PC-9 (cell line): ENCODE measurements at places on chromosomes 5 and 9. TPM values are rescaled to one million over a fixed set of nuclear protein-coding genes. Genes with fewer than 3 reads are reported as not detected.
A peak's percentile ranks its signal among the peaks of the same experiment; 100 is the strongest.

The RGS7BP gene
- total RNA-seq = not detected in 2 replicates

The CDH9 gene
- total RNA-seq = not detected in 2 replicates

The KCNIP1 gene
- not detected in 2 replicates for total RNA-seq

The TMEM161B gene
- total RNA-seq = 17.3 and 24.8 TPM in 2 replicates

The SYNPO gene
- 1.8 and 2.0 TPM in 2 replicates for total RNA-seq

The SPATA31A6 gene
- not detected in 2 replicates for total RNA-seq

The PPP3R2 gene
- total RNA-seq = not detected in 2 replicates

The IGFBPL1 gene
- not detected in 2 replicates for total RNA-seq

The SPATA31E1 gene
- total RNA-seq = not detected in 2 replicates

The EFCAB9 gene
- not detected in 2 replicates for total RNA-seq

The FGD3 gene
- total RNA-seq = 84.9 and 89.0 TPM in 2 replicates

- DNase-seq = peak; percentile 81
These were observed 81.2 kb upstream of the CCDC112 start for GRCh38 chr5:115377468-115378217.

DNA sequence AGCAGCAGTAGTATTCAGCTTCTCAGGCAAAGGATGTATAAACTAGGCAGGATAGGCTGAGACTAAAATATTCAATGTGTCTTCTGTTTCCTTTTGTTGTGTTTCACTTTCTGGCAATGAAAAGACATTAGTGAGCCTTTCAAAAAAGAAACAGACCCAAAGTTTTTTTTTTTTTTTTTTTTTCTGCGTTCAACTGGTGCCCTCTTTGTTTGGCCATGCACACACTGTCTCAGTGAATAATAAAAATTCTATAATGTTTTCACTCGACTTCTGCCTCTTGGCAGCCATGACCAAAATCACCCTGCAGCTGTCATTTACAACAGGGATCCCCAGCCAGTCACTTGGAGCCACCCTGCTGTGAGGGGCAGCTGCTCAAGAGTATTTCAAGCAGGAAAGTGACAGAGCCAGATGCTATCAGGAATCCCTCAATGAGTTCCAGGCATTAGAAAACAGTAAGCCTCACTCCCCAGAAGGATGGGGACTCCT is 44.0 kb upstream of the MAN2A1 start:
- no peak for DNase-seq

GRCh38 chr5:175700991-175701390 is 43.1 kb downstream of the HRH2 start:
- no peak for DNase-seq

- DNase-seq = no peak
These were observed 32.3 kb downstream of the TGFBR1 start for GRCh38 chr9:99137225-99137624.

GRCh38 chr9:14515049-14515448 is 178.2 kb downstream of the ZDHHC21 start:
- no peak for DNase-seq

DNA sequence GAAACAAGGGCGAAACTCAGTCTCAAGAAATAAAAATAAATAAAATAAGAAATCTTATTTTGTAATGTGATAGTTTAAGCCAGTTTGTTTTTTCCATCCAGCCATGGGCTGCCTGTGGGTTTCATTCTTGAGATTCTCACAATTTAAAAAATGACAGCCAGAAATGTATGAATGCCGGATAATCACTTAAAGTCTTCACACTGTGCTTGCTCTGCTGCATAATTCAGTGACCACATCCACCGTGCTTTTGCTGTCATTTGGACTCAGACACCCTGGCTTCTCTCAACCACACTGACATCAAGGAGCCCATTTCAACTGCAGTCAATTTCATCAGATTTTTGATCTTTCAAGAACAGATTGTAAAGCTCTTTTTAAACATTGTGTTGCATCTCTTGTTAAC is 61.0 kb upstream of the DAPK1 start:
- DNase-seq = no peak

GRCh38 chr5:54570916-54571315 is 53.4 kb downstream of the SNX18 start:
- no peak for DNase-seq

DNA sequence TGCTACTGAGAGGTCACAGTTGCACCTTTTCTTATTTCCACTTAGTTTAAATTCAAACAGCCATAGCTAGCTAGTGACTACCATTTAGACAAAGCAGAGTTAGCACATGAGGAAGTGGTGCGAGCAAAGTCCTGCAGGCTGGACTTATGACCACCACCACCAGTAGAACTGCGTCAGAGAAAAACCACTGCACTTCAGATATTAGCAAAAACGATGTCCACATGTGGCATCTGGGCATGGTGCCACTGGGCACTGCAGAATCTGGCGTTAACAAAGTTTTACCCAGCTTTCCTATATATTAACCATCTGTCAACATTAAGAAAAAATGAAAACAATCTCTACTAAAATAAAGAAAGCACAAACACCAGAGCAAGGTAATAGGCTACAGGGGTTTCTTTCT is 80.1 kb downstream of the SPTLC1 start:
- no peak for DNase-seq

DNA sequence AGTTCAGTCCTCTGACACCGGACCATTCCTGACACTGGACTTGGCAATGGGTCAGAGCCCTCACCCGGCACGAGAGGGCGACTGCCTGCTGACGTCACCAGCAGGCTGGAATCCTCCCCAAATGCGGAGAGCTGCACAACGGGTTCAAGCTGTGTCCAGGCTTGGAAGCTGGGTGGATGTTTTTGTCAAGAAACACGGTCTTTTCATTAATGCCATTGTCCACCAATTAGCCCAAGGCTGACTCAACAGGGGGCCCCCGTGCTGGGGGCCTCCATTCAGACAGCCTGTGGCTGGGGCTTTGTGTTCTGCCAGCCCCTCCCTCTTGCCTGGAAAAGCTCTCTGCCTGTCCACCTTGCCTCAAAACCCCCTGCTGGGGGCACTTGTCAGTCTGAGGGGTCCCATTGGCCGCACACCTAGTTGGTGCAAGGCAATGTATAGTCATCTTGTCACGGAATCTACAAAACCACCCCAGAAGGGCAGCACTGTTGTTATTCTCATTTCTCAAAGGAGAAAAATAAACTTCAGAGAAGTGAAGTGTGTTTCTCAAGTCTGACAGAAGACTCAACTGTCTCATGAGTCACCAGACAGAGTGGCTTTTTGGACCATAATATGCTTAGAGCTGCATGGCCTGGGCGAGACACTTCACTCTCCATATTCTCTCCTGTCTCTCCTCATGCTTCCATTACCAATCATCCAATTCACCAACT is 24.6 kb downstream of the NDUFA8 start:
- DNase-seq = no peak

- no peak for DNase-seq
These were observed 44.8 kb downstream of the PHF2 start for GRCh38 chr9:93620881-93621820.

- DNase-seq = peak; percentile 15
These were observed 11.7 kb downstream of the MED7 start for GRCh38 chr5:157130925-157131324.

DNA sequence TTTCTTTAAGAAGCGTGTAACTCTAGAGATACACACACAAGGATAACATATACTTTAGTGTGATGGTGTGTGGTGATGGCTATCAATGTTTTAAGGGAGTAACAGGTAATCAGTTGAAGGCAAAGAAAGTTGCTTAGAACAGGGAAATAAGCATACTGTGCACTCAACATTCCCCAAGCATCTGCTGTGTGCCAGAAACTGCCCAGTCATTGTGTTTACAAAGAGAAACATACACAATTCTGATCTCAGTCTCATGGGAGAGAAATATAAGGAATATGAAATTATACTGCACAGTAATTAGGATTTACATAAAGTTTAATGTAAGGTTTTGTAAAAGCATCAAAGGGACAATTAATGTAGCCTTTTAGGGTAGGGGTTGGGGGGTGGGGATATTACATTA is 224.1 kb upstream of the TYRP1 start:
- no peak for DNase-seq

DNA sequence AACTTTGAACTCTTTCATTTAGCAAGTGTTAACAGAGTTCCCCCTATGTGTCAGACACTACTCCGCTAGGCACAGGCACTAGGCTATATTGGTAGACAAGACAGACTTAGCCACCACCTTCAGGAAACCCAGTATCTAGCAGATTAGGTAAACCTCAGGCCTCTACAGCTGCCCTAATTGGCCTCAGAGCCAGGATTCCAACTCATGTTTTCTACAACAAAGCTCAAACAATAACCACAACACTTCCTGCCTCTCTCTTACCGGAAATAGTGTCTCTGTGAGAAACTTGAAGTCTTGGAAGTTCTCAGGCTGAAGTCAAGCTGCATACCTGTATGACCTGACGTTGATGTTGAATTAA is 116.6 kb upstream of the SLC44A1 start:
- peak; percentile 36 for DNase-seq

DNA sequence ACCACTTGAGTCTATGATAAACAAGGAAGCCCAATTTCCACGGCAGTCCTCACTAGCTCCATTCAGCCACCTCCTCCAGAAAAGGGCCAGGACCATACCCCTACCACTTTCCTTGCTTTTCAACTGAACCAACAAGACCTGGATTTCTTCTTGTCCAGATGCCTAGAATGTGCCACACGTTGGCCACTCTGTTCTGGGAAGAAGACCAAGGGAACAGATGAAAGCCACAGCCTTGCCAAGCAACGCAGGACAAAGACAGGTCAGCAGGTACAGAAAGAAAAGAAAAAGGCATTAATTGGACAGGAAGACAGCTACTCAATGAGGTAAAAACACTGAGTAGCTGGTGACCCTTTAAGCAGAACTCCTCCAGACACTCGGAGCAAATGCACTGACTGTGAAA is 2.2 kb downstream of the CCNJL start:
- DNase-seq = no peak

DNA sequence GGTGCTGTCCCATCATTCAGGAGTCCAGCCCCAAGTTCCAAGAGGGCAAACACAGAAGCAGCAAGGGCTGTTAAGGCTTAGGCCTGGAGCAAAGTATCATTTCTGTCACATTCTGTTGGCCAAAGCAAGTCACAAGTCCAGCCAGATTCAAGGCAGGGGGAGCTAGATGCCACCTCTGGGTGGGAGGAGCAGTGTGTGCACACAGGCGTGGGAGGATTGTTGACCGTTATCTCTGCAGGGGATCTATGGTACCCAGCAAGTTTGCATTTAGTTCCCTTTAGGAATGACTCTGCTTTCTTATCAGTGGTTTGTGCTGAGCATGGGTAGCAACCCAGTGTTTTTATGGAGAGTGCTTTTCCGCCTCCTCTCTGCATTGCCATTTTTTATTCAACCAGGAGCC is 278.9 kb downstream of the NR3C1 start:
- no peak for DNase-seq

- DNase-seq = no peak
These were observed 1.2 kb downstream of the KCNMB1 start for GRCh38 chr5:170387775-170388639.

- no peak for DNase-seq
These were observed 143.0 kb downstream of the CAVIN4 start for GRCh38 chr9:100720922-100721321.

GRCh38 chr9:6942406-6942805 is 184.6 kb downstream of the KDM4C start:
- DNase-seq = no peak

- DNase-seq = peak; percentile 36
These were observed 99.9 kb downstream of the KLF4 start for GRCh38 chr9:107389617-107390071.

DNA sequence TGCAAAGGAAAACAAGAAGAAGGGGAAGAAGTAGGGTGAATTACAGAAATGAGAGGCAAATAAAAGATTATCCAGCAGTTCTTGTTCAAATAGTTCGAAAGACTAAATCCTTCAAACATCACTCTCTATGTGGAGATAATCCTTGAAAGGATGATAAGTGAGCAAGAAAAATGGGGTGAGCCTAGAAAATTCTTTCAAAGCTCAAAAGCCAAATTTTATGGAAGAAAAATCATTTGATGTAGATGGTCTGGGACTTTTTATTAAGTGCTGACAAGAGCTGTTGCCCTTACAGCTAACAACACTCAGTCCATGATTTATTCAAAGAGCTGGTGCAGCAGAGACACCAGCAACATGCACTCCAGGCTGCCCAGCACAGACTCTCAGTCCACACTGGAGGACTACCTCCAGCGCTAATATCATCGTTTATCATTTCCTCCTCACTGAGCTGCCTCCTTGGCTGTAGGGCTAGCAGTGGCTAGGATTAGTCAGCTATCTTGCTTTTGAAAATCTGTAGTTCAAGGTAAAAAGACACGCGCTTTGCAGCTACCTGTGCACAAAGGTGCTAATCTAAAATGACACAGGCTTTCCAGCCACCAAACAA is 264.8 kb upstream of the KIF2A start:
- DNase-seq = no peak

- DNase-seq = no peak
These were observed 752 bp downstream of the CCNJL start for GRCh38 chr5:160311491-160312133.

DNA sequence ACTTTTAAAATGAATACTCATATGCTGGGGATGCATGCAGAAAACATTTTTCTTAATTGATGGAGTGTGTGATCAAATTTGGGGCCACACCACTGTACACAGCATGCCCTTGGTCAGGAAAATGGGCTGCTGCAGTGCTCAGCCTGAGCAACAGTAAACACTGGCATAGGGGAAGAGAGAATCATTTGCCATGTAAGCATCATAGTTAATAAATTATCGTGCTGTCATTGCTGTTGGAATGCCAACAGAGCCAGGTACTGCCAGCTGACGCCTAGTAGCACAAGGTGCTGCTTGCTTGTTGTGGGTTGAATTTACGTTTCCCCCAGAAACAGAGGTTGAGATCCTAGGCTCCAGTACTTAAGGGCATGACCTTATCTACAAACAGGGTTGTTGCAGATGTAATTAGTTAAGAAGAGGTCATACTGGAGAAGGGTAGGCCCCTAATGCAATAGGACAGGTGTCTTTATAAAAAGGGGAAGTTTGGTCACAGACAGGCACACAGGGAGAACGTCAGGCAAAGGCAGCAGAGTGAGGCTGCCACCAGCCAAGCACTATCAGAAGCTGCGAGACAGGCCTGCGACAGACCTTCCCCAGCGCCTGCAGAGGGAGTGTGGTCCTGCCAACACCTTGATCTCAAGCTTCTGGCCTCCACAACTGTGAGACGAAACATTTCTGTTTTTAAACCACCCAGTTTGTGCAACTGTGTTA is 25.3 kb downstream of the DAP start:
- DNase-seq = no peak

DNA sequence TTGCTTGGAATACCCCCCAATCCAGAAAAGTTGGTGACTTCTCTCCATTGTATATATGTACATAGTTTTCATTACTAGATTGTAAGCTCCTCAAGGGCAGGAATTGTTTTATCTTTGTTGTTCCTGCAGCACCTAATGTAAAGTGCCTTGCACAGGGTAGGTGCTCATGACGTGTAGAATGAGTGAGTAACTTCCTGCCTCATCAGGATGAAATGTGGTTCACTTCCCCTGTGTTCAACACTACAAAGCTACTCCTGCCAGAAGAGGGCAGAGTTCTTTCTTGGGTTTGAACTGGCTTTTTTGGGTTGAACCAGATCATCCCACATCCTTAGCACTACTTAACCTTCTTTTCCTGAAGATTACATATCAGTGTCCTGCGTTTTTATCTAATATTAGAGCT is 23.9 kb downstream of the GTF3C4 start:
- no peak for DNase-seq

GRCh38 chr5:93829346-93829745 is 87.9 kb upstream of the POU5F2 start:
- DNase-seq = no peak

- DNase-seq = no peak
These were observed 8.9 kb upstream of the CLINT1 start for GRCh38 chr5:157867751-157868387.
